ENCODE measurements at places on chromosomes 5 and 9.

GRCh38 chr9:124213396-124213795 lies 44.4 kb upstream of the NEK6 start:
- no peak for DNase-seq

DNA sequence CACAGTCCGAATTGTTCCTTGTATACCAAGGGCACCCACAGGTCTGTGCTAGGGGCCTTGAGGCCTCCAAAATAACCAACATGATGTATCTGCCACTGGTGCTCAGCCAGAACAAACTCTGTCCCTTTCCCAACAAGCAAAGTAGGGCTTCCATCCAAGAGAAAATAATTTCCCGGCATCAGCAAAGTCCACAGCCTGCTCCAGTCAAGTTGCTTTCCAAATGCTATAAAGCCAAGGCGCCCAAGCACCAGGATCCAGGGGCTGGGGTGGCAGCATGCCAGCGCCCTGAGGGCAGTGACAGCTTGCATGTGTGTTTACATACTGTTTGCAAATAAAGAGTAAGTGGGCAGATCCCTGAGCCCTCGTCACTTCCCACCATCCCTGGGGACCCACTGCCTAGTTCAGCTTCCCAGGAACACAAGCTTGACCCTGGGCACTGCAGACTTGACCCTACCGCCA lies 155.9 kb downstream of the ERCC6L2 start:
- peak; percentile 6 for DNase-seq

- DNase-seq: peak; percentile 56
Observed at GRCh38 chr5:91219803-91220371, 163.2 kb downstream of the ARRDC3 start.

DNA sequence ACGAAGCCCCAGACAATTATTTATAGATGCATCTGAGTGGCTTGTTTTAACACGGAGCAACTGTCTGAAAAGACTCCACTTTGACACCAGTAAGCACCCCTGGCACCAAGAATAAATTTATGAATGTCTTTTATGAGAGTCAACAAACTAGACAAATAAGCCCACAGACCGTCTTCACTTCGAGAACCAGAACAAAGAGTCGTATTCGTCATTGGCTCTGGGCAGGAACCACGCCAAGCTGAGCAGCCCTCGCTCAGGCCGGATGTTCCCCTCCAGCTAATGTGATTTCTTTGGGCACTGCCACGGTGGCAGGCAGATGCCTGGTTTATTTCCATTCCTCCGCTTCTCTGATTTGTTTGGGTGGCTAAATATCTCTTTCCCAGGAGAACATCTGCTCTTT lies 91.9 kb upstream of the STC2 start:
- DNase-seq: no peak

DNA sequence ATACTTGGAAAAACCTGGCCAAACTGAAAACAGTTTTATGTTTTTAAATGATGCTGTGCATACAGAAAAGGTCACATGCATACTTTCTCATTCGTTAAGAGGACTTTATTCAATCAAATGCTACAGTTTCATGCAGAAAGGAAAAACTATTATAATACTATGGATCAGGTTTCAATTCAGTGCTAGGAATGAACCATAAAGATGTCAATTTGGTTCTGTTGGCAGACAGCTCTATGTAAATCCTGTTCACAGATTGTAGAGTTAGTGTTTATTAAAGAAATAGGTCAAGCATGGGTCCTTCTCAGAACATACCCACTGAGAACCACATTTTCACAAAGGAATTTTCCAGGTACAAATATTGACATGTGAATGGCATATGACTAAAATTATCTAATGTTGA lies 57.1 kb downstream of the RETREG1 start:
- no peak for DNase-seq

- DNase-seq: no peak
Observed at GRCh38 chr9:107675351-107676259, 186.0 kb upstream of the KLF4 start.

DNA sequence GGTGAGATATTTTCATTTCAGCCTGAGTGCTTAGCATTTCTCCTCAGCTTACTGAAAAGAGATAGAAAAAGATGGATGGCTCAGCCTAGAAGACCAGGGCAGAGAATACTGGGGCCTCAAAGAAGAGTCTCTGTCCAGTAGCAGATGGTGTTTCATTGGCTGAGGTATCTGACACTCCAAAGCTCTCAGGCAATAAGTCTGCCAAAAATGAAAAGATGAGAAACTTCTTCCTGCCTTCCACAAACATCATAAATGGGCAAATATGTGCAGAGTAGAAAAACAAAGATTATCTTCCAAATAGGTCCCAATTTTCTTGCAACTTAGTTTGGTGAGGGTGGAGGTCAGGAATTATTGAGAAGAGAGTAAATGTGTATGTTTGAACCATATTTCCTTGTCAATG lies 87.4 kb upstream of the ICE1 start:
- DNase-seq: no peak

DNA sequence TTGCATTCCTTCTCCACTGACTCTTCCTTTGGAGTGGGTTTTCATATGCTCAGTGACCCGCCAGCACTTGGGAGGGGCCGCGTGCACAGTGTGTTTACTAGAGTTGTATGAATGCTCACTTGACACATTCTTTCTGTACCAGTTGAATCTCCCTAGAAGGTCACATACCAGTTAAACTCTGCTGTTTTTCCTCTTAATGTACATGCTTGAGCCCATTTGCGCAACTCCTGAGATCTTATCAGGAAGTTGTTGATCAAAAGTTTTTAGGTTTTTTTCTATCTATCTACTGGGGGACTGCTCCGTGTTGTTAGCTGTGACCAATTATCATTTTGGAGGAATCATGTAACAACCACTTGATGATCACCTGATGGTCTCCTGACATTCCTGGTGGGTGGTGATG lies 392.7 kb downstream of the CDH9 start:
- no peak for DNase-seq

DNA sequence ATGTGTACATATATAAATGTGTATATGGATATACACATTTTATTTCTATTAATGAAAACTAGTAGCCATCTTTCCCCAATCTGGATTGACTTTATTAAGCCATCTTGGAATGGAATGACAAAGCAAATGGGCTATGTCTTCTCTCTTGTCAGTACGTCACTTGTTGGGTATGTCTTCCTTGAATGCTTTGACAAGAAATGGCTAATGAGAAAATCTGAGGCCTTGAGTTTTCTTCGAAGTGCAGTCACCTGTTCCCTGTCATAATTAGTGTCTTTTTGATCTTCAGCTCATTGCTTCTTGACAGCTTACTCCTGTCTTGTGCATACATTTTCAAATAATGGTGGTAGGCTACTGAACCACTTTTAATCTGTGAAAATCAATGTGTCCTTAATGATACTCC lies 243.2 kb upstream of the RGMB start:
- DNase-seq: no peak

- DNase-seq: no peak
Observed at GRCh38 chr9:5617749-5618148, 11.2 kb upstream of the RIC1 start.

- no peak for DNase-seq
Observed at GRCh38 chr9:70789086-70789485, 332.3 kb downstream of the TRPM3 start.

- DNase-seq: peak; percentile 47
Observed at GRCh38 chr5:145471831-145472612, 363.1 kb downstream of the PRELID2 start.

DNA sequence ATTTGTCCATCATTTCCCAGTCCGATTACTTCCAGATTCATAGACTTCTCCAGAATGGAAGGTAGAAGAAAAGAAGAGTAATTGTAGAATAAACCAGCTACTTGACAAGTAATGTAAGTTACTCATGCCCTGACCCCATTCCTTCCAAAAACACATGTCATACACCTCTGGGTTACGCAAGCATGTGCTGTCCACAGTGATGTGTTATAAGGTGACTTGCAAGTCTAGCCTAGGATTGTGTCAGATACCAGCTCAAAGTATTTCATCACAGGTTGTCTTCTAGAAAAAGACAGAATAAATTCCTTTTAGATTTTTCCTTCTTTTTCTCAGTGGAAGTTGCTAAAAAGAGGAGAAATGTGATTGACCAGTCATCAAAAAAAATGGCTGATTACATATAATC lies 8.0 kb upstream of the TLR4 start:
- DNase-seq: no peak

DNA sequence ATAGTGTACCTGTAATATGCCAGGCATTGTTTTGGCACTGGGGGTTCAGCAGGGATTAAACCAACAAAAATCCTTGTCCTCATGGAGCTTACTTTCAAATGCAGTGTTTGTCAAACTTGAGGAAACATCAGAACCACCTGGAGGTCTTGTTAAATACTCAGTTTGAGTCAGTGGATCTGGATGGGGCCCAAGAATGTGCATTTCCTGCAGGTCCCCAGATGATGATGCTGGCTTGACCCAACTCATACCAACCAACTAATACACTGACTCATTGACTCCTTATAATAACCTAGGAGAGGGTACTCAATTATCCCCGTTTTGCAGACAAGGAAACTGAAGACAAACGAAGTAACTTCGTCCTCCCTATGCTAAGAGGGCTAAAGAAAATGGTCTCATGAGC lies 11.3 kb downstream of the WWC1 start:
- DNase-seq: no peak

GRCh38 chr9:115134941-115135340 lies 17.0 kb upstream of the TNC start:
- no peak for DNase-seq

DNA sequence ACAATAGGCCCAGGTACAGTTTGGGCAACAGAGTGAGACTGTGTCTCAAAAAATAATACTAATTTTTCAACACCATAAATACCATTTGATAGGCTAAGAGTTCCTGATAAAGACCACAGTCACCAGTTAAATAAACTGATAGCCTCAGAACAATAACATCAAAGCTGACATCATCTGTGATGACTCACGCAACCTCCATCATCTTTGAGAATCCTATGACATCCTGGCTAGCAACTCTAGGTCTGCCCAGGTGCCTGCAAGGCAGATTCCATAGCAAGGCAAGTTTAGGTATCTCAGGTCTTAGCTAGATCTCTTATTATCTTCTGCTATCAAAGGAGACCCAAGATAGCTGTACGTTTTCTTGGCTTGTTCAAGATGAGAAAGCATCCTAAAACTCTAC lies 30.5 kb upstream of the UBAP2 start:
- DNase-seq: no peak

DNA sequence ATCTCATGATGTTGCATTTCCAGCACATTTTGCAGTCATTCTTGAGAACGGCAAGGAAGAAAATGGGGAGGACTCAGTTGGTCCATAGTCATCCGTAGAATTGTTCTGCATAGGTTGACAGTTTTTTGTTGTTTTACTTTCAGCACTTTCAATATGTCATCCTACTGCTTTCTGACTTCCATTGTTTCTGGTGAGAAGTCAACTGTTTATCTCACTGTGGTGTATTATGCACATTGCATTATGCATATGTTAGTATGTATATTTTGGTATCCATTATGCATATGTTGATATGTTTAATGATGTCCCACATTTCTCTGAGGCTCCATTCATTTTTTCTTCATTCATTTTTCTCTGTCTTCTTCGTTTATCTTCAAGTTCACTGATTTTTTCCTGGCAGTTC lies 10.5 kb downstream of the ADAMTS16 start:
- no peak for DNase-seq

DNA sequence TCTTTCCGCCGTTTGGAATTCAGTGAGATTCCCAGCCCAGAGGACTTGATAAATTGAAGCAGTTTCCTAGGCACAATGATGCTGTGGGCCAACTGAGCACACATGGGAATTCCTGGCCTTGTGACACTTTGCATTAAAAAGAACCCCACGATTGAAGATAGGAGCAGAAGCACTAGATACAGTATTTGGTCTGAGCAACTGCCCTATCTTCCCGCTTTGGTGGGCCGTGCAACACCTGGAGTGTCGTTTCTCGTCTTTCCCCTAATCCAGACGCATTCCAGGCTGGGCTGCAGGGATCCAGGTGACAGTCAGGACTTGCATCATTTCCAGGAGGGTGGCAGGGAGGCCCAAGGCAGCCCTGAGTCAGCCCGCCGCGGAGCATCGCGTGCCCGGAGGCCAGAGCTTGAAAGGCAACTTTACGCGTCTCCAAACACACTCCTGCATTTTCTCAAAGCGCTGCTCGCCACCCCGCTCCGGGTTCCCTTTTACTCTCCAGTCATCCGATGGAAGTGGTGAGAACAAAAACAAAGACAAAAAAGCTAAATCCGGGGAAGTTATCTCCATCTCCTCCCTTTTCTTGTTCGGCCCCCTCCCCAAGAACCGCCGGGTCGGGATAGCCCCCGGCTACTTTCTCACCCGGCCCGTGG lies 753 bp upstream of the STC2 start:
- peak; percentile 76 for DNase-seq

GRCh38 chr9:137614631-137615386 lies 4.0 kb upstream of the EHMT1 start:
- DNase-seq: no peak

GRCh38 chr9:71120501-71121247 lies 747 bp downstream of the TRPM3 start:
- no peak for DNase-seq

DNA sequence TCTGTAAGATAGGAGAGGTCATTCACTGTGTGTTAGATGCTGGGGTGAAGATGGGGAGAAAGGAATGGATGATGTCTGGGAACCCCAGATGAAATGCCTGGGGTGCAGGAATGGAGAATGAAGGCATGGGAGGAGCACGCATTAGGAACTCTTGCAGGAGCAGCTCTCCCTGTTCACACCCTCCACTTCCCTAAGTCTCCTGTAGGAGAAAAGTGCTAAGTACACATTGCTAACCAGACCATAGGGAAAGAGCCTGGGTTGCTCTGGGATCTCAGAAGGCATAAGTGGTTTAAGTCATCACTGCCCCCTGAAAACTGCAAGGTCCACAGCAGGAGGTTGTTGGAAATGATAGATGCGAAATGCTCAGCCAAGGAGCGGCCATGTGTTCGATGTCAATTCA lies 163.1 kb downstream of the SEC61B start:
- no peak for DNase-seq

- no peak for DNase-seq
Observed at GRCh38 chr9:74711341-74711740, 176.4 kb downstream of the TRPM6 start.

DNA sequence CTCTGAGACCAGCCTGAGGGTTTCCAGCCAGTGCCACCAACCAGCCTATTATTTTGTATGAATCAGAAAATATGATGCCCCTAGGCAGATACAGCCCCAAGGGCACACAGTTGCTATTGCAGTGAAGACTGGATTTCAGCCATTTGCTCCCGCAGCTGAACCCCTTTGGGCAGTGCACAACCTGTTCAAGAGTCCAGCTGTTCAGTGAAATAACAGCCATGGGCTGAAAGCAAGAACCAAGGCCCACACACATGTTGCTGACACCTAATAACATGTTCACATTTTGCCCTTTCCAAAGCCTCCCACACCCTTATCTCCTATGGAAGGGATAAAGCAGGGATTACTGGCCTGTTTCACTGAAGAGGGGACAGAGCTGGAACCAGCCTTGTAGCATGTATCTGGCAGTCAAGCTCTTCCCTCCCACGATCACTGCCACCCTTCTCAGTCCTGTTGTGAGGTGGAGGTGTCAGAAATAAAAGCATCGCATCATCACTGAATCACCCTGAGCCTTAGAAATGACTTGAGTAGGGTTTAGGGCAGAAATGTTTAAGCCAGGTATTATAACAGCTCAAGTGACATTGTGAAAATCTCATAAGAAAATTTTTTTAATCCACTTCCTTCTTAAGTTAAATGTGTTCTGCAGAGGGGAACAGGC lies 137.1 kb upstream of the FSTL4 start:
- DNase-seq: no peak

GRCh38 chr5:106543330-106543729 lies 1127.4 kb downstream of the EFNA5 start:
- no peak for DNase-seq
